ENCODE measurements at places on chromosomes 13 and 19.

- DNase-seq, result no peak
Measured at GRCh38 chr13:20405691-20406090, 120.0 kb downstream of the CRYL1 start.

- peak; percentile 38 for DNase-seq
Measured at GRCh38 chr19:4732680-4733114, 9.1 kb upstream of the DPP9 start.

- DNase-seq, result no peak
Measured at GRCh38 chr13:46571189-46571908, 18.4 kb downstream of the LRCH1 start.

- DNase-seq, result no peak
Measured at GRCh38 chr13:66076417-66076816, 1153.7 kb downstream of the PCDH9 start.

GRCh38 chr13:43360171-43360570 lies 336.8 kb downstream of the DNAJC15 start:
- DNase-seq, result no peak

GRCh38 chr13:49908637-49909036 lies 27.5 kb downstream of the SPRYD7 start:
- no peak for DNase-seq

DNA sequence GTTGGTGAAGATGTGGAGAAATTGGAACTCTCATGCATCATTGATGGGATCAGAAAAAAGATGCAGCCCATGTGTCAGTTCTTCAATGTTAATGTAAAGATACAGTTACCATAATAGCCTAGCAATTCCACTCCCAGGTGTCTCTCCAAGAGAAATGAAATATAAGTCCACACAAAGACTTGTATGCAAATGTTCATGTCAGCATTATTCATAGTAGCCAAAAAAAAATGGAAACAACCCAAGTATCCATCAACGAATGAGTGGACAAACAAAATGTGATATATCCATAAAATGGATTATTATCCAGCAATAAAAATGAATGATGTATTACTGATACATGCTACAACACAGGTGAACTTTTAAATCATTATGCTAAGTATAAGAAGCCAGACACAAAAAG lies 38.7 kb downstream of the CCDC70 start:
- no peak for DNase-seq

GRCh38 chr13:76885203-76886004 lies 801 bp downstream of the KCTD12 start:
- peak; percentile 44 for DNase-seq

- DNase-seq, result no peak
Measured at GRCh38 chr19:12782174-12782423, 6.7 kb upstream of the HOOK2 start.

DNA sequence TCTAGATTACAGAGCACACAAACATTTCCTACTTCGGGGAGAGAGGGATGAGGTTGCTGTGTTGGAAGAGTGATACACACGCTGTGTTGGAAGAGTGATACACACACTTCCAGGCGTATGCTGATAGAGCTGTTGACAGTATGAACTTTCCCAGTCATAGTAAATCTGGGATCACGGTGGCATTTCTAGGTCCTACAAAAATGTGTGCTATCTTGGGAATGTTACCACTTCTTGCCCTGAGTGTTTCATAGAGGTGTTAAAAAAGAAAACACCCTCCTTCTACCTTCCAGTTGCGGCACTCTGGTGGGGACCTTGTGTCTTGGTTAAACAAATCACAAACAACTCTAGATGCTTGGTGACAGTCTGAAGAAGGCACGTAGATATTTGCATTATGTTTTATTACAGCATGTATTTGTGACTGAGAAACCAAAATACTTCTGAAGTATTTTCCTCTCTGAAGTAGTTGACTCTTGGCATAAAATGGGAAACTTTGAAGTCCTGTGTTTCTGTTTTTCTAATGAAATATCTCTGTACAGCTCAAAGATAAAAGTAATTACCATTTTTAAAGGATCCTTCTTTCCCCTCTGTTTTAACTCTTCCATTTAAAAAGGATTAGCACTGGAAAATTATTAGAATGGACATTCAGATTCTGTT lies 52.5 kb downstream of the ARHGAP35 start:
- no peak for DNase-seq
